Fibroblast of skin of abdomen (primary cell): ENCODE measurements at places on chromosomes 4 and X.

- DNase-seq, result peak; percentile 0
Observed at GRCh38 chrX:138986235-138986634, 274.7 kb upstream of the FGF13 start.

DNA sequence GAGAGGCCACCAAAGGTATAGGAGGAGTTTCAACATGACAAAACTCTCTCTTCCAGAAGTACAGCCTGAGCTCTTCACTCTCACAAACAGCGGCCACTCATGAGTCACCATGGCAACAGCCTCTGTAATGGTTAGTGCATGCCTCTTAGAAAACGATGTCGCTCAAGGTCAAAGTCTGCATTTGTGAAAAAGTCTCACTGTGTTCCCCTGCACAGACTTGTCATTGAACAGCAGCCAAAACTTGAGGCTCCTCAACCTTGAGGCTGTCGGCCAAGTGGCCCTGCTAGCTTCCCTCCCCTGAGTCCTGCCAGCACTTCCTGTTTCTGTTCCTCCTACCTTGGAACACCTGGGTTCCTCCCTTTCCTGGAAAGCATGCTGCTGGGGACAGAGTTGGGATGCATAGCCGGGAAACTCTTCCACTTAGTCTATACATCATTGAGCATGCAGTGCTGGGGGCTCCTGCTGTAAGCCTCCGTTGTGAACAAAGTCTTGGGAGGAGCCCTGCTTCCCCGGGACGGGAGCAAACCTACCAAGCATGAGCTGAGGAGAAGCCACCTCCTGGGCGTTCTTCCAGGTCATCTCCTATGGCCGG is 66.6 kb downstream of the ING2 start:
- peak; percentile 21 for DNase-seq

DNA sequence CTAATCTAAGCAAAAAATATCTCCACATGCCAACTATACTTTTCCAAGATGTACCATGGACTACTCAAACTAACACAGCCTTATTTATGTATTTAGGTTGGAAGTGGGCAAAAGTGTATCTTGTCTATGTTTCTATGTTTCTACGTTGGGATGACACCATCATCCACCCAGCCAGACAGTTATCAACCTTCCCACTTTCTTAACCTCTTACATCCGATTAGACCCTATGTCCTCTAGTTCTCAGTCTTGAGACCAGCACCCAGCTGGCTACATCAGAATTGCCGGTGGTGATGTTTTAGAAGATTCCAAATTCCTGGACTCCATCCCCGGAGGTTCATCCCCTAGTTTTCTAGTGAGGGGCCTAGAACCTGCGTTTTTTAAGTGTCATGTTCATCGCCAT is 1.0 kb upstream of the AASDH start:
- no peak for DNase-seq

DNA sequence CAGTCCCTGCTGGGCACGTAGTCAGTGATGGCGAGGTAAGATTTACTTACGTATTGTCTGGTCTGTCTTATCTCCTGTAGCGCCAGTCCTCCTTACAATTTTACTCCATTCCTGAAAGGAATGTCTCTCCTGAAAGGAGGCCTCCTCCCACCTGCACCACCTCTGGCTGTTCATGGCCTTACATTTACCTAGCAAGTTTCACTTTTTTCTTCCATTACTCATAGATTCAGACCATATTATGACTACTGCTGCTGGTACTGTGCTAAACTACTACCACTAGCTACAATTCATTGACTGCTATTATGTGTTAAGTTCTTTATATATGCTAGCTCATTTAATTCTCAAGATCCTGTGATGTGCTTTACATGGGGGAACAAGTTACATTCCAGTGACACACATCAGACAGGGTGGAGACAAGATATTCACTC is 189.9 kb downstream of the BMPR1B start:
- DNase-seq, result no peak

DNA sequence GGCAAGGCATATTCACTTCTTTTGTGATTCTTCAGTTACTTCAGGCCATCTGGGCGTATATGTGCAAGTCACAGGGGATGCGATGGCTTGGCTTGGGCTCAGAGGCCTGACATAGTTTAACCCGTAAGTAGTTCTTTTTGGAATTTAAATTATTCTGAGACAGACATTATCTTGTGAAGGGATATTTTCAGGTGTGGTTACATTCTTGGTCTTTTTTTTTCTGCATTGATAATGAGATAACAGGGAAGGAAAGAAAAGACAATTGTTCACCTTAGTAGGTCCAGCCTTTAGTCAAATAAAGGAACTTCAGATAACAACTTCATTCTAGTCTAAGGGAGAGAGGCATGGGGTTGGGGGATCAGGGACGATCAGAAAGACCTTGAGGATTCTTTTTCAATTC is 74.8 kb downstream of the TEX13C start:
- DNase-seq, result no peak

GRCh38 chrX:121032531-121032930 is 14.9 kb upstream of the GLUD2 start:
- no peak for DNase-seq

DNA sequence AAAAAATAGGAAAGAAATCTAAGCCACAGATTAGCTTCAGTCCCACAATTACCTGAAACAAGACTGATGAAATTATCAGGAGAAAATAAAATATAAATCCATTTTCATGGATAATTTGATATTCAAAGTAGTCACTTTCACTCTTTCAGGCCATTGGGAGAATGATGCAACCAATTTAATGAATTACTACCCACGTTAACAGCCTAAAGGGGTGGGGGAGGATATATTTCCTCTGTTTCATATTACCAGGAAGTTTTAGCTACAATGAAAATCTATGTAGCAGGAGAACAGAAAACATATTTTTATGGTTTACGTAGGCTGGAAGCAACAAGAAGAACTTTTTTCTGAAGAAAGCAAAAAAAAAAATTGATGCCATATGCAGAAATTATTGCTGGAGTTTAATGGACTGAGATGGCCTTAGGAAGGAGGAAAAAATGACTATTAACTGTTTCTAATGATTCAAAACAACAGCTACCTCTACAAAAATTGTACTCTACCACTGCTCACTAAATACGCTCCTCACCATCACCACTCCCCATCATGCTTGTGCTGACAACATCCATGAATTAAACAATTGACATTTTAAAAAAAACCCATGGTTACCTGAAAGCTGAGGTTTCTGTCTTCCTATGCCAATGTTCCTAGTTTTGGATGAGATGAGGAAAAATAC is 100.9 kb downstream of the CXXC4 start:
- DNase-seq, result peak; percentile 19

GRCh38 chr4:160772668-160773067 is 1391.1 kb downstream of the FSTL5 start:
- DNase-seq, result peak; percentile 2

DNA sequence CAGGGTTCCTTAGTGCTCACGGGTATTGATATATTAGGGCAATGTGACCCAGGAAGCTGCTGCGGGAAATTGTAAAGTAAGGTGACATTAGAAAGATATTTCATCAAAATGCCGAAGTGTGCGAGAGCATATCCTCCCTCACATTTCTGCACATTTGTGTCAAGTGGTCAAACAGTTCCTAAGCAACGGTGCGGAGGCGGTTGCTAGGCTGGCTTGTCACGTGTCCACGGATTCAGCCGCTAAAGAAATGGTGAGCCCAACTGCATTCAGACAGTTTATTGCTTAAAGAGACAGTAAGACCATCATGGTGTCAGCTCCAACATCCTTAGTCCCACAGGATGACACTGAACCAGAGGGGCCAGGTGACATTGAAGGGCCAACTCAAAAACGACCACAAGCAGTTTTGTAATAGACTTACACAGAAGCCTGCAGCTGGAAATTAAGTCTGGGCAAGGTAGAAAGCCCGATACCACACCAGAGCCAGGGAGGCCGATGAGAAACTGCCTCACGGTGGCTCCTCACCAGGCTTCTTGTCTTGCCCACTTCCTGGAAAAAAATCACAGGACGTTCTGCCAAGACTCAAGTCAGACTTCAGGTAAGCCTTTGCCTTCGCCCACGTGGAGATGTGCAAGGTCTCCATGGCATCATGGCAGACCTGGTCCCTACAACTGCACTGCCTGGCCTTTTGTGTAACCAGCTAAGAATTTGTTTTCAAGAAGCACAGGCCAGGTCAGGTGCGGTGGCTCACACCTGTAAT is 50.4 kb downstream of the USP11 start:
- DNase-seq, result peak; percentile 29

DNA sequence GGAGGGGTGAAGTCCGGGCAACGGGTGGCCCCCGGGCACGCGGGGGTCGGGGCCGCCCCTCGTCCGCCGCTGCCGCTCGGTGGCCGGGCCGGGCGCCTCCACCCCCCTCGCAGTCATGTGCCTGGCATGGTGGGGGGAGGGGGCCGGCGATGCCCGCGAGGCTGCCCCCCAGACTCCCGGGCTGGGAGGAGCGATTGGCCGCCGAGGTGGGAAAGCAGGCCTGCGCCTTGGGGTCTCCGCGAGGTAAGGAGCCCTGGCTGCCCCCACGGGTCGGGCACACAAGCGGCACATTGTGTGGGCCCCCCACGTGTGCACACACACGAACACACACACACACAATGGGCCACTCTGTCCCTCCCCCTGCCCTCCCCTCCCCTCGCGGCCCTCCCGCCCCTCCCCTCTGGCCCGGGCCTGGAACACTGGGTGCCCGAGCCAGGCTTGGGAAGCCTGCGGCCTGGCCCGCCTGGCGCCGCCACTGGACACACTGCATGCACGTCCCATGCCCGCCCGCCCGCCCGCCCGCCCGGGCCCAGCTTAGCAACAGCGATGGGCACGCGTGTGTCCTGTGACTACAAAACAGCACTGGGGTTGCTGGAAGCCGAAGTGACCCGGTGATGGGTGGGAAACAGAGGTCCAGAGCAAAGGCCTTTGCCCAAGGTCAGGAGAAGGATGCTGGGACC is 1.3 kb downstream of the SLC6A8 start:
- DNase-seq, result no peak

DNA sequence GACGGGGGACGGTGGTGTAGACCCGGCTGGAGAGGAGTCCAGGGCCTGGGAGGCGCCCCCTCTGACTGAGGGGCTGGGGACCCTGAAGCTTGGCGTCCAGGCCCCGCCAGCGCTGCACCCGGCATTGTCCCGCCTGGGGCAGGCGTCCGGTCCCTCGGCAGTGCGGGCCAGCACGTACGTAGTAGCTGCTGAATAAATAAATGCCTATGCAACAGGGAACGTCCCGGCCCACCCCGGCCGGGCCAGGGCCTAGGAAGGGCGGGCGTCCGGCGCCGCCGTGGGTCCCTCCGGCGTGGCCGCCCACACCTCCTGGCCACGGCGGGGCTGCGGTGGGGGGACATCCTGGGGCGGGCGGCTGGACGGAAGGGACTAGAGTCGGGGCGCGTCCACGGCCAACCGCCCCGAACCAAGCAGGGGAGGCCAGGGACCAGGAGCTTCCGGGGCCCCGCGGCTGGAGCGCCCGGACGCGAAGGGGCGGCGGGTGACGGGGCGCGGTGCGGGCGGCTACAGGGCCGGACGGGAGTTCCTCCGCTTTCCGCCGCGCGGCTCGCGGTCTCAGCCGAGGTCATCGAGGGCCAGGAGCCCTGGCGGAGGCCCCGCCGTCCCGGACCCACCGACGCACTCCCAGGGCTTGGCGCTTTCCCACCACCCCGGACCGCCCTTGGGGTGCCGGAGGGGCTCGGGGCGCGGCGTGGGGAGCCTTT is 886 bp upstream of the WWC2 start:
- DNase-seq, result peak; percentile 38

GRCh38 chrX:68428431-68428830 is 4.9 kb downstream of the OPHN1 start:
- peak; percentile 77 for DNase-seq

DNA sequence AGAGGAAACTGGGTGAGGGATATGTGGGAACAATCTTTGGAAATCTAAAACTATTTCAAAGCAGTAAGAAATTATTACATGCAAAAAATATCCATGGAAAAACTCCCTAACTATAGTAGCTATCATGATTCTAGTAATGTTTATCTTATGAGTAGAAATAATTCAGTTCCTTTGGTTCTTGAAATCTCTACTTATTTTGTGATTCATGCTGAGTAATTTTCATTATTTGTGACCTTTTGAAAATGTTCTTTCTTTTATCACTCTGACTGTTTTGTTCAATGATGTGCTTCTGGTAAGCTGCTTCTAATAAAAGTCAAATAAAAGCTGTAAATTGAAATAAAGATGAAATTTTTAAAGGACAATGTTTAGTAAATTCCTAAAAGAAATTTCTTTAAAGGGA is 40.4 kb upstream of the MAGEB10 start:
- no peak for DNase-seq

GRCh38 chr4:5203993-5204310 is 152.7 kb downstream of the STK32B start:
- peak; percentile 56 for DNase-seq

GRCh38 chr4:150247184-150247583 is 168.9 kb downstream of the DCLK2 start:
- DNase-seq, result no peak

- no peak for DNase-seq
Observed at GRCh38 chrX:43562372-43562771, 93.7 kb upstream of the MAOA start.

GRCh38 chr4:4859325-4859798 is at the start of gene MSX1:
Gene MSX1, plus strand, starts transcription at chr4:4859665. Its CDS starts 235 bp downstream, at chr4:4859900.
- peak; percentile 90 for DNase-seq

DNA sequence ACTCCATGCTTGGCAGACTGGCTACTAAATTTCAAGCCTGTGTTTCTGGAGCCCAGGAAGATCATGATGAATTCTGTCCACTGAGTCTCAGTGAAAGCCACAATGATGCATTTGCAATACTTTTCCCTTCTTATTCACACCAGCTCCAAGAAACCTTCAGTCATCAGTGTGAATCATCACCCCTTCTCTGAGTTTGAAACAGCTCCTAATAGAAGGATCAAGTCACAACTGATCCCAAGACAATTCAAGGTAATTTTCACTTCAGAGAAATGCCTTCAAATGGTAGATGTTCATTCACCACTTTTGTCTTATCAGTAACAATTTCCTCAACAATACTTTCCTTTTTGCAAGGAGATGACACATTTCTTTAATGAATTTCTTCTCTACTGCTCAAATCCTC is 257.4 kb downstream of the NLGN4X start:
- DNase-seq, result no peak

GRCh38 chrX:150476164-150476699 is 92.2 kb upstream of the MTM1 start:
- DNase-seq, result peak; percentile 68
